Upper lobe of right lung (tissue), 1 donor: ENCODE measurements at places on chromosomes 4 and X. TPM values are rescaled to one million over a fixed set of nuclear protein-coding genes. Genes with fewer than 3 reads are reported as not detected.

DNA sequence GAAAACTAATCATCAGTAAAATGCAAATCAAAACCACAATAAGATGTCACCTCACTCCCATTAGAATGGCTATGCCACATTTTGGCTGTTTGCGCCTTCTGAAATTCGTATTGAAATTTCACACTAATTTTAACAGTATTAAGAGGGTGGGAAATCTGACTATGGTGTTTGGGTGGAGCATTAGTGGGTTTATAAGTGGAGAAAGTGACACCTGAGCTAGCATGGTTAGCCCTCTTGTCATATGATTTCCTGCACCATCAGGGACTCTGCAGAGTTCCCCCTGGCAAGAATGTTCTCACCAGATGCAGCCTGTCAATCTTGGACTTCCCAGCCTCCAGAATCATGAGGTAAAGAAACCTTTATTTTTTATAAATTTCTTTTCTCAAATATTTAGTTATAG lies 31.6 kb upstream of the BRWD3 start:
- no peak for DNase-seq

Gene TMPRSS11D
- not detected for total RNA-seq

- no peak for DNase-seq
These were observed 293.2 kb downstream of the FBXO8 start for GRCh38 chr4:173990126-173990868.

GRCh38 chrX:17839269-17839668 lies 21.8 kb downstream of the RAI2 start:
- DNase-seq: no peak

DNA sequence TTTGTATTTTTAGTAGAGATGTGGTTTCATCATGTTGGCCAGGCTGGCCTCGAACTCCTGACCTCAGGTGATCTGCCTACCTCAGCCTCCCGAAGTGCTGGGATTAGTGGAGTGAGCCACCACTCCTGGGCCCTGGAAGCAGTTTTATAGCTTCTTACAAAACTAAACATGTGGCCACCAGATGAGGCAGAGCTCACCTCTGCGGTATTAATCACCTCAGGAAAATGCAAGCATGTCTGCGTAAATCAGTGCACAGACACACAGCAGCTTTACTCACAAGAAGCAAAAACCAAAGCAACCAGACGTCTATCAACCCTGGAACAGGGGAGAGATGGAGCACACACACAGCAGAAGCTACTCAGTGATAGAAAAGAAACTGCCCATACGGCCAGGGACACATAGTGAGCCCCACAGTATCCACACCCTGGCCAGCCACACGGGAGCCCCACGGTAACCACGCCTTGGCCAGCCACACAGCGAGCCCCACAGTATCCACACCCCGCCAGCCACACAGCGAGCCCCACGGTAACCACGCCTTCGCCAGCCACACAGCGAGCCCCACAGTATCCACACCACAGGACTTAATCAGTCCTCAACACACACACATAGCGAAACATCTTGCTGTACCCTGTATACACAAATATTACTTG lies 30.2 kb downstream of the PPP2R3B start:
- DNase-seq: peak; percentile 27

Gene IGSF1
- total RNA-seq: not detected

Gene MAGEB1
- not detected for total RNA-seq

Gene P2RY8
- total RNA-seq: 3.1 TPM

Gene ALPK1
- 34.3 TPM for total RNA-seq

DNA sequence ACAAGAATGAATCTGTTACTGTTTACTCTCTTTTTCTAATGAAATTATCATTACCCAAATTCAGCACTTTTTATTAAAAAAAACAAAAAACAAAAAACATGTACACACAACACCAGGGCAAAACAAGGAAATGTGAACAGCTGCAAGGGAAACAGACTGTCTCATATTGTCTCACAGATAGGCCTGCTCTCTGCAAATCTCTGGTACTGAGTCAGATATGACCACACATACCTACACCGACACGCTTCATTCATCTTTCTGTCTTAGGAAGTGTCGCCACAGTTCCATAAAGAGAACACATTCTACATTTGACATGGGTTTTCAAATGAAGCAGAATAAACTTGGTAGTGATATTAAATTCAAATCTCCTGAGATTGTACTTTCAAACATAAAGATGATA lies 92.2 kb upstream of the GPR34 start:
- no peak for DNase-seq
